ENCODE measurements at places on chromosomes 16 and 17.

GRCh38 chr17:78724544-78724943 lies 57.5 kb downstream of the CYTH1 start:
- peak; percentile 31 for DNase-seq

DNA sequence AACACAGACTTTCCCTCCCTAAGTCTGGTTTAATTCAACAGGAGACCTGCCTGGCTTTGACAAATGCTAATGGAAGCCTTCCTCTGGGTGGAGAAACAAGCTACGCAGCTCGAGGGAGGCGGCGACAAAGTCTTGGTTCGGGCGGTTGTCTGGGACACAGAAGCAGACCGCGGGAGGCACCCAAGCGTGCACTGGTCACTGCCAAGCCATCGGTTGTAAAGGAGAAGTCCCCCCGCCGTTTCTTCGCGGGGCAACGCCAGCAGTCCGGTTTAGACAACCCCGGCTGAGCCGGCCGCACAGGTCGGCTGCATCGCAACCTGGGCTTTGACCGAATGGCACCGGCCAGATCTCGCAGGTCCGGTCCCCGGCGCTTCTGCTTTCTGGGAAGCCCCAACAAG lies 586 bp downstream of the GLYR1 start:
- DNase-seq: peak; percentile 76

DNA sequence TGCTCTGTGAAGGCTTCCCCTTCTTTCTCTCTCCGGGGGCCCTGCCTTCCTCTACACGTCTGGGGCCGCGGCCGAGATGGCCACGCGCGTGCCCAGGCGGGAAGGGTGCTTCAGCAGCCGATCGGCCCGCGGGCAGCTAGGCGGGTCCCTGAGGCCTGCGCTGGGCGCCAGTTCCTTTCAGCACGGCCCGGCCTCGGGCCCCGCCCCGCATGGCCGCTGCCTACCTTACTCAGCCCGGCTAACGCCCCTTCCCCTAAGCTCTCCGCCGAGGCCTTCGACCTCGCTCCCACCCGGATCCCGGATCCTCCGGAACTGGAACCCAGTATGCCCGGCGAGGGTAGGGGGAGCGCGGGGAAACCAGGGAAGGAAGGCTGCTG lies 335 bp downstream of the TMEM11 start:
- DNase-seq: no peak

GRCh38 chr17:46000757-46001156 lies 1.7 kb downstream of the STH start:
- DNase-seq: no peak

DNA sequence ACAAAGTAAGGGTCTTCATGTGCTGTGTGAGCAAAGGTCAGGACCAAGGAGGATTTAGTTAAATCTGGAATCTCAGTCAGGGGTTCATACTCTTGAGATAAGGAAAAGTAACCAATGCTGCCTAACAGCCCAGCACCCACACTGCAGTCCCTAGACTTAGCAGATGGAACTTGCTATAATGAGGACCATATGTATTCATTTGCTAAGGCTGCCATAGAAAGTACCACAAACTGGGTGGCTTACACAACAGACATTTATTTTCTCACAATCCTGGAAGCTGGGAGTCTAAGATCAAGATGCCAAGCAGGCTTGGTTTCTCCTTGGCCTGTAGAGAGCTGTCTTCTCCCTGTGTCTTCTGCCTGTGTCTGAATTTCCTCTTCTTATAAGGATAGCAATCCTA lies 20.8 kb downstream of the ZP2 start:
- peak; percentile 71 for DNase-seq

DNA sequence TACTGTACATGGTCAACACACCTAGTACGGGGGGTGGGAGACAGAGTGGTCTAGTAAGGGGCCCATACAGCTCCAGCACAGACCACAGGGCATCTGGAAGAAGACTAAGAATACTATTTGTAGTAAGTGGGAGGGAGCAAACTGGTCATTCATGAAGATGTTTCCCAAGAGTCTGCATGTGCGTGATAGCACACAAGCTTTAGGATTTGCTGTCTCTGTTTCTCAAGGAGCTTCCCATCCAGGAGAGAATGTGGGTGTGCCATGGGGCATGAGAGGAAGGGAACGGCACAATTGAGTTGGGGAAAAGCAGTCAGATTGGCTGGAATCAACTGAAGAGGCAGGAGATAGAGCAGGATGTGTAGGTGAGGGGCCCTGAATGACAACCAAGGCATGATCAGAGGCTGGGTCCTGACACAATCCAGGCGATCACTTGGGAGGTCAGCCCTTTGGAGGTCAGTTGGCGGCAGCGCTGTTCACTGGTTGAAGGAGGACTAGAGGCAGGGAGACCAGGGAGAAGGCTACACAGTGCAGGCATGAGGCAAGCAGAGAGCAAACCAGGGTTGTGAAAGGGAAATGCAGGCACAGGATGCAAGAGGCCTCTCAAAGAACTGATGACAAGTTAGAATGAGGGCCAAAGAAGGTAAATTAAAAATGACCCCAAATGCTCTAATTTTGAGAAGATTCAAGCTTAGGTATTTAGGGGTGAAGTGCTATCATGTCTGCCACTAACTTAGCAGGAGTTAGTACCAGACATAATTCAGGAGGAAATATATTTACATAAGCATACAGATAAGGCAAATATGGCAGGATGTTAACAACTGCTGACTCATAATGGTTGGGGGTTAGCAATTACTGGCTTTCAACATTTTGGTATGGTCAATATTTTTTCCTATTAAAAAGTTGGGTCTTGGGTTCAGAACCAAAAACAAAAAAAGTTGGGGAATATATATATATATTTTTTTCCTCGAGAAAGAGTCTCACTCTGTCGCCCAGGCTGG lies 10.3 kb downstream of the UBE2O start:
- DNase-seq: peak; percentile 37

DNA sequence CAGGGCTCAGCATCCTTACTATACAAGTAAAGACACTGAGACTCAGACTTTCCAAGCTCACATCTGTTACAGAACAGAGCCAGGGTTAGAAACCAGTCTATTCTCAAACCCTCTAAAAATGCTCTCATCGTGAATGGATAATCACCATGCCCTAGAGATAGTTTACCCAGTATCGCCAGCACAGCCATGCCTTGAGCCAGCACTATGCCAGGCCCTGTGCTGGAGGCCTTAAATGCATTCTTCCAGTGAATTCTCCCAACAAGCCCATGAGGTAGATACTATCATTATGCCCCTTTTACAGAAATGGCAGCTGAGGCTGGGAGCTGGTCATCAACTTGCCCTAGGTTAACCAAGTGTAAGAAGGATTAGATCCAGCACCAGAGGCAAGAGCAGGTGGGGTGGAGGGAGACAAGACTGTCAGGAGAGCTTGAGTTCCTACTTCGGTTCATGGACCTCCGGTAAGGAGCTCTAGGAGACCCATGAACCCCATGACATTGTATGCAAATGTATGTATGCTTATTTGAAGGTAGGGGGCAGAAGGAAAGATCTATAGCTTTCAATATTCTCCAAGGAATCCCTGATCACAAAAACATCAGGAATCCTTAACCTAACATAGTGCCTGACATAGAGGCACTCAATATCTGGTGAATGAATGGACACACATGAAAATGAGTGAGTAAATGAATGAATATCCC lies 5.2 kb downstream of the KRT14 start:
- no peak for DNase-seq

- DNase-seq: no peak
These were observed 73.0 kb downstream of the OR1D5 start for GRCh38 chr17:2990396-2990795.

DNA sequence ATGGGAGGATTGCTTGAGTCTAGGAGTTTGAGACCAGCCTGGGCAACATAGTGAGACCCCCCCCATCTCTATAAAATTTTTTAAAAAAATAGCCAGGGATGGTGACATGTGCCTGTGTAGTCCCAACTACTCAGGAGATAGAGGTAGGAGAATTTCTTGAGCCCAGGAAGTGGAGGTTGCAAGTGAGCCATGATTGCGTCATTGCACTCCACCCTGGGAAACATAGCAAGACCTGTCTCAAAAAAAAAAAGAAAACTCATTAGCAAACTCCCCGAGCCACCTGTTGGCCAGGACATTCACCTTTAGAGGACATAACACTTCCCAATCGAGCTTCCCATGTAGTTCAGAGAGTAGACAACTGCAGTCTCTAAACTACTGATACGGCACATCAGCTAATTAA lies 274.2 kb downstream of the ABCC12 start:
- no peak for DNase-seq

GRCh38 chr16:69423189-69423588 lies 1.2 kb upstream of the CYB5B start:
- no peak for DNase-seq

- no peak for DNase-seq
These were observed 2.5 kb downstream of the KRT33A start for GRCh38 chr17:41347869-41348760.

Measured in EH (cell line).